Stimulated activated CD8-positive, alpha-beta memory T cell treated with anti-CD3 and anti-CD28 coated beads, Interleukin-7, amount 100 ng/mL, for 48 hours (primary cell): ENCODE measurements at places on chromosomes 2 and 18.

GRCh38 chr2:9765611-9766531, 77.4 kb upstream of the TAF1B start:
- DNase-seq, result no peak

GRCh38 chr2:234437642-234438304, 59.1 kb downstream of the ARL4C start:
- no peak for DNase-seq

- DNase-seq, result no peak
These were observed 46.6 kb upstream of the AGAP1 start for GRCh38 chr2:235447210-235447609.

DNA sequence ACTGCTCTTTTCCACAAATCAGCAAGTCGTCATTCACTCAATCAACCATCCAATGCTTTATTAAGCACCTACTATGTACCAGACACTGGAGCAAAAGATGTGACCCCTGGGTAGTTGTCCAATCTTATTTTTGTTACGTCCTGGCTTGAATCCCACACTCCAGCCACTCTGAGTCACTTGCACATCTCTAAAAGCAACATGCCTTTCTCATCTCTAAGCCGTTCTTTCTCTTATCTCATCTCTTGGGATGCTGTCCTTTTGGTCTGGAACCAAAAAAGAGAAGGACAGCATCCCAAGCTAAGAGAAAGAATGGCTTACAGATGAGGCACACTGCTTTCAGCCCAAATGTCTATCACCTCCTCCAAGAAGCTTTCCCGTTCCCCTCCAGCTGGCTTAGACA, 58.8 kb downstream of the RNF152 start:
- no peak for DNase-seq

DNA sequence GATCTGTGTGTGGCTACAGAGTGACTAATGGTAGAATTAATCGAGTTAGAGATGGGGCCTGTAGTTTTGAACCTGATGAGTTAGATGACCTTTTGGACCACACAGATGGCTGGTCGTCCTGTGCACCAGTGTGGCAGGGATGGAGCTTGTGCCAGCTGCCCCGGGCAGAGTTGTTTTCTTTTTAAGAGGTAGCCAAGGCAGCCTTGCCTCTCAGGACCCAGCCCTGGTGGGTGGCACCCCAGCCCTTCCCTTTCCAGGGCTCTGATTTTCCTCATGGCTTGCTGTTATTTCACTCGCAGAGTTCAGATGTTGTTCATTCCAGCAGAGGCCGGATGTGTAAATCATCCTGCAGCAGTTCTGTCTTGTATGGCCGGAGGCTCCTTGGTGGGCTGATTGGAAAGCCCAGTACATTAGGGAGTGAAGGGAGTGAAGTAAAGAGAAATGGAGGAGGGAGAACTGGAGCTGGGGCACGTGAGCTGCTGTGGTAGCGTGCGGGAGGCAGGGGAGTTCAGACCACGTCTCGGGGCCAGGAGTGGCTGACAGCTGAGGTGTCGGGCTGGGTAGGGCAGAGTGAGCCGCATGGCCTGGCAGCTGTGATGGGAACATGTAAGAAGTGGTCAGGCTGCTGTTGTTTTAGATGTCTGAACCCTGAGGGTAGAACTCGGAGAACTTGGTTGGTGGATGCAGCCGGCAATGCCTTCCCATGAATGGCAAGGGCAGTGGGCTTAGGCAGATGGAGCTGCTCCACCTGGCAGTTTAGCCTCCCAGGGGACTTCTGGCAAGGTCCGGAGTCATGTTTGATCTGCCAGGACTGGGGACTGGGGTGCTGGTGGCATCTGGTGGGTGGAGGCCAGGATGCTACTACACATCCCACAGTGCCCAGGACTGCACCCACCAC, 28.8 kb downstream of the ASAP2 start:
- no peak for DNase-seq

GRCh38 chr2:120390381-120391055, 44.6 kb downstream of the INHBB start:
- DNase-seq, result no peak

DNA sequence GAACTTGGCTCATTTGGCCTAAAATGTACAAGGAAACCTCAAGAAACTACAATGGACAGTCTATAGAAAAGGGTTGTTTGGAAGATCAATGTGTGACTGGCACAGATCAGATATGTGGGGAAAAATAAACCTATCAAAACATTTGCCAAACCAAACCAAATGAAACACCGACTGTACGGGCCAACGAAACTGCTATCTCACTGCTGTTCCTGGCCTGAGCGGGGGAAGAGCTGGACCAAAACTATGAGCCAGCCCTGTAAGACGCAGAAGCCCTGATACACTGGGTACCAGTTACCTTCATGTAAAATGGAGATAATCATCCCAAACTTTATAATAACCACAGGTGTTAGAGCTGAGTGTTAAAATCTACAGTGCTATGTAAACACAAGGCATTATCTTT, 11.7 kb downstream of the CDC42EP3 start:
- DNase-seq, result no peak

DNA sequence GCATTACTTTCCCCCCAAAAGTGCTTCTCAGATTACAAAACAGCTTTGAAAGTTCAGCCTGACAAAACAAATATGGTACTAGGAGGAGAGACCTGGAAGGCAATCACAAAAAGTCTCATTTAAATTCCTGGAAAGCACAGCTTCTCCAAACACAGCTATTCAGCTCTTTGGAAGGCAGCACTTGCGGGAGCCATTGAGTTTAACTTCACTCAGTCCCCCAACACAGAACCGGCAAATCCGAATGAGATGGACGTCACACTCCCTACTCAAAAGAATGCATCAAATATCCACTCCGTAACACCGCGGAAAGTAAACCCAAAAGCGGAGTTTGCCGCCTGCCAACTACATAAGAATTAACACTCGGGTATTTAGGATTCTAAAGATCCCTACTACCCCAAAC, 638 bp downstream of the ST6GAL2 start:
- no peak for DNase-seq

GRCh38 chr2:56170504-56170903, 13.3 kb upstream of the CCDC85A start:
- no peak for DNase-seq

GRCh38 chr18:39599251-39599650, 2033.7 kb upstream of the CELF4 start:
- DNase-seq, result no peak

GRCh38 chr2:104939570-104940217, 85.8 kb downstream of the POU3F3 start:
- no peak for DNase-seq
